ENCODE measurements at places on chromosomes 16 and 17.

DNA sequence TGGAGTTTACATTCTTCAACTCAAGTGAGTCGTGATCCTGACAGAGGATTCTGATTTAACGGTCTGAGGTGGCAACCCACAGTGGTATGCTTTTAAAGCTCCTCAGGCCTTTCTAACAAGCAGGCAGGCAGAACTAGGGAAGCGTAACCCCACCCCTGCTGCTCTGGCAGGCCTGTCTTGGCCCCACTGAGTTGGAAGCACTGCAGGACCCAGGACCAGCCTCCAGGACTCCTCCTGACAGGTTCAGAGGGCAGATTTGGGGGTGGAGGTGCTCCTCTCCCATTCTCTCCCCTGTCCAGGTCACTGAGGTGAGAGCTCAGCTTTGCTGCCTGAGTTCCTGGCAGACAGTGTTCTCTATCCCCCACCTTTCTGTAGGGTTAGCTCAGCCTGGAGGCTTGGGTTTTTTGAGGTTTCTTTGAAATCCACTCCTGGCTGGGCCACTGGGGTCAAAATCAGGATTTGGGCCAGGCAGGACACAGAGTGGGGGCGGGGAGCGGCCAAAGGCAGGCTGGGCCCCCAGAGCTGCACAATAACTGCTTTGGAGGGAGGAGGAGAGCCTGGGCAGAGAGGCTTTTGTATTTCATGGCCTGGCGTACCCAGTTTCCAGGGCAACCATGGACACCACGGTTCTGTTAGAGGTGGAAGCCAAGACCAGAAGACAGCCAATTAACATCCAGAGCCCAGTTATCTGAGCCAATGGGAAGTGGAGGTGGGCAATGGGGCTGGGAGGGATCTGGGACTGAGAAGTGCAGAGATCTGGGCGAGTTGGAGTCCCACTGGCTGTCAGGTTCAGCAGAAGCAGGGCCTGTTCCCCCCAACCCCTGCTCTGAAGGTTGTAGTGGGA, 9.5 kb downstream of the MRPL27 start:
- peak; percentile 43 for DNase-seq

- DNase-seq: no peak
Observed at GRCh38 chr17:57133486-57133885, 48.4 kb downstream of the AKAP1 start.

DNA sequence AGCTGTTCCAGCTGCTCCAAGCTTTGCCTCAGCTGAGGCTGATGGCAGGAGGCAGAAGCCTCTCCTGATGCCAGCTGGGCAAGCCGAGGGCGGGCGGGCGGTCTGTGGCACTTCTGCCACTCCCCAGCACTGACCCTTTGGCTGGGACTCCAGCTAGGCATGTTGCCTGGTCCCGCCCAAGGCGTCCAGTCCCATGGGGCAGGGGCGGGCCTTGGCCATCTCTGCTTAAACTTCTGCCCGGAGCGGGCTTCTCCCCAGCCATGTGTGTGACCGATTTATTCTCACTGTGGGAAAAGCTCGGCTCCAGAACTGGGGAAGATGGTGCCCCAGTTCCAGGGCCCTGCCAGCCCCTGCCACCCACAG, 349.1 kb downstream of the SEC14L1 start:
- DNase-seq: peak; percentile 87

DNA sequence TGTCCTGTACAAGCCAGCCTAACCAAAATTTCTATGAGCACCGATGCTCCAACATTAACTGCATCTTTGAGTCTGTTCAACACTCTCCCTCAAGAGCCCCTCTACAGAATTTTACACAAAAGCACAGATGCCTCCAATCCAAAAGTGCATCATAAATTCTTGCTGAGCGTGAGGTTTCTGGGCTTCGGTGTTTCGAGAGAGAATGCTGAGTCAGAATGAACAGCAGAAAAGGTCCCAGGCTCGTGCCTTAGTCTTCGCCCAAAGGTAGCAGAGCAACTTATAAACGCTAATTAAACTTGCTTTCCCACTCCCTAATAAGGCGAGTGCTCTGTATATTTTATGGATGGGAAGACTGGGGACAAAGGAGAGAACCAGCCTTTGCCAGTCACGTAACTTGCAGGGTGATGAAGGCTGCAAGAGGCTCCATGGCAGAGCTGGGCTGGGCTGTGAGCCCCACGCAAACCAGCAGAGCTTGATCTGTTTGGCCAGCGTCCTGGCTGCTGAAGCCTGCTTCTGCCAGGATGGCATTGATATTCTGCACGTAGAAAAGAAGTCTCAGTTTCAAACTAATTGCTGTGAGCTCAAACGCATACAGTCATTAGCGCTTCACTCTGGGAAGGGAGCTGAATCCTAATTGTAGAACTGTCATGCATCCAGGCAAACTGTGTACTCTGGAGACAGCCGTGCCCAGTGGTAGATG, 138.5 kb downstream of the DNAH9 start:
- DNase-seq: no peak

DNA sequence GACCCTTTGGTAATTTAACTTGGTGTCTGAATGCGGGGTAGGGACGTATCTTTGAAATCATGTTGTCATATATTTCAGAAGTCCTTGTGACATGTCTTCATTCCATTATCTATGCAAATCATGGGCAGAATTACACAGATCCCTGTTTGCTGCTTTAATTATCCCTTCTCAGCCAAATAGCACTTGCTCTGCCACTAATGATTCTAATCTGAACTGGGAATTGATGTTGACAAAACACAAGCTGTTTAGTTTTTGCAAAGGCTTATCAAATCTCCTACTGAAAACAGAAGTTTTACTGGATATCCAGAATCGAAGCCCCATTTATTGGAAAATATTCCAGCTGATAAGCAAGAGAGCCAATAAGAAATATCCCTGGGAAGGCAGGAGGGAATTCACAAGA, 205.9 kb upstream of the COX10 start:
- no peak for DNase-seq

DNA sequence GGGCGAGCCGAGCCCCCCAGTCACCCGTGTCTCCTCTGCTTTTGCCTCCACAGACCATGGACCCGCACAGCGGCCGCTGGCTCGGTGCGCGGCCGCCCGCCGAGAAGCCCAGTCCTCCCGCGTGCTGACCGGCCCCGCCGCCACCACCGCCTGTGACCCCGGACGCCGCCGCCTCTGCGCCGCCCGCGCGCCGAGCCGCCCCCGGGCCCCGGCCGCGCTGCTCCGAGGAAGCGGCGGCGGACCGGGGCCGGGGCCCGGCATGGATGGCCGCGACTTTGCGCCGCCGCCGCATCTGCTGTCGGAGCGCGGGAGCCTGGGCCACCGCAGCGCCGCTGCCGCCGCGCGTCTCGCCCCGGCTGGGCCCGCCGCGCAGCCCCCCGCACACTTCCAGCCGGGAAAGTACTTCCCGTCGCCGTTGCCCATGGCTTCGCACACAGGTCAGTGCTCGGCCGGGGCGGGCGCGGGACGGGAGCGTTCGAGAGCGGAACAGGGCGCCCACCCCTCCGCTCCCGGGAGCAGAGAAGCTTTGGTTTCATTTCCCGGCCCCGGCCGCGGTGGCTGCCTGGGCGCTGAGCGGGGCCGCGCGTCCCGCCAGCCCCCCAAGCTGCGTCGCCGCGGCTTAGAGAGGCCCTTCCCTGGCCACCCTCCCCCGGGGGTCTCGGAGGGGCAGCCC, 4.4 kb downstream of the BAHCC1 start:
- DNase-seq: peak; percentile 90

DNA sequence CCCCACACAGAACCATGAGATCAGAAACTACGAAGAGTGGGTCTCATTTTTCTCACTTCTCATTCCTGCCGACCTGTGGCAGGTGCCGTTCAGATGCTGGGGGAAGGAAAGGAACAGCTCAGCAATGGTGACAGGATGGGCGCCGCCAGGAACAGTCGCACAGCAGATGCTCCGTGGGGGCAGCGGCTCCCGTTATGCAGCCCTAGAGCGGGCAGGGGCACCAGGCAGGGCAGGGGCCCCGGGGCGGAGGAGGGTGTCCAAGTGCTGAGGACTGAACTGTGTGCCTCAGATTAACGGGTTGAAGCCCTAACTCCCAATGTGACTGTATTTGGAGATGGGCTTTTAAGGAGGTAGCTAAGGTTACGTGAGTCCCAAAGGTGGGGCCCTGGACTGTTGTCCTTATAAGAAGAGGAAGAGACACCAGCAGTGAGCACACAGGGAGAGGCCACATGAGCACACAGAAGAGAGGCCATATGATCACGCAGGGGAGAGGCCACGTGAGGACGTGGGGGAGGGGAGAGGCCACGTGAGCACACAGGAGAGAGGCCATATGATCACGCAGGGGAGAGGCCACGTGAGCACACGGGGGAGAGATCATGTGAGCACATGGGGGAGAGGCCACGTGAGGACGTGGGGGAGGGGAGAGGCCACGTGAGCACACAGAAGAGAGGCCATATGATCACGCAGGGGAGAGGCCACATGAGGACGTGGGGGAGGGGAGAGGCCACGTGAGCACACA, 95.7 kb upstream of the METRNL start:
- peak; percentile 68 for DNase-seq

DNA sequence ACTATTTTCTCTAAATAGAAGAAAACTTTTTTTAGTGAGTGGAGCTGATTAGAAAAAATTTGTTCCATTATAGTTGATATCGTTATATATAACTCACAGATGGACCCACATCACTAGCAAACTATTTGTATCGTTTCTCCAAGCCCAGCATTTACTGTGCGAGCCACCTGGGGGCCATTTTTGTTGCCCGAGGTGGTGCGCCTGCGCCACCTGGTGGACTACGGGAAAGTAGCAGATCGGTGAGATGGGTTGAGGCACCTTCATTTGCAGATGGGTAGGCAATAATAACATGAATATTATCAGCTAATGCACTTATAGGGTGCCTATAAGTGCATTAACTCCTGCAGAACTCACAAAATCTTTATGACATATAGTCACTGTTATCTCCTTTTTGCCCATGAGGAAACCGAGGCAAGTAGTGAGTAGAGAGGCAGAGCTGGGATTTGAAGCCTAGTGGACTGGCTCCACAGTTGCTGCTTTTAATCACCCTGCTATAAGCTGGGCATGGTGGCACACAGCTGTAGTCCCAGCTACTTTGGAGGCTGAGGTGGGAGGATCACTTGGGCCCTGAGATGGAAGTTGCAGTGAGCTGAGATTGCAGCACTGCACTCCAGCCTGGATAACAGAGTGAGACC, 23.2 kb upstream of the NTN1 start:
- peak; percentile 72 for DNase-seq

GRCh38 chr17:73972901-73973300, 230.6 kb upstream of the RPL38 start:
- DNase-seq: no peak

GRCh38 chr17:82678265-82678891, 20.1 kb downstream of the RAB40B start:
- DNase-seq: no peak

- no peak for DNase-seq
Observed at GRCh38 chr16:1293921-1294656, 15.3 kb upstream of the UBE2I start.

- DNase-seq: no peak
Observed at GRCh38 chr17:74318391-74318790, 7.6 kb upstream of the KIF19 start.

- peak; percentile 38 for DNase-seq
Observed at GRCh38 chr16:55643161-55643970, 12.4 kb upstream of the SLC6A2 start.

DNA sequence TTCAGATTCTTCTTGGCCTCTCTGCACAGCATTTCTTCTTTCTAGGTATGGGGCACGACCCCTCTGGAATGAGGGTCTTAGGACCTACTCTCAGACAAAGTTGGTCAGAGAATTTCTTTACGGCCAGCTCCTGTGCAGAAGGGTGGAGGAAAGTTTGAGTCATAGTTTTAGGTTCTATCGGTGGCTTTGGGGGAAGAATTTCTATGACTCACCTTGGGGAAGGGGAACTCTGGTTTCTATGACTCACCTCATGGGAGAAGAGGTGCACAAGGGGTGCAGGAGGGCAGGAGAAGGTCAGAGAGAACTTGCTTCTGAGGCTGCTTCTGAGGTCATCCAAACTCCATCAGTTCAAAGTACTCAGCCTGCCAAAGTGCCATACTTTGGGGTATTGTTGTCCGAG, 2.5 kb upstream of the ABCC12 start:
- DNase-seq: no peak

DNA sequence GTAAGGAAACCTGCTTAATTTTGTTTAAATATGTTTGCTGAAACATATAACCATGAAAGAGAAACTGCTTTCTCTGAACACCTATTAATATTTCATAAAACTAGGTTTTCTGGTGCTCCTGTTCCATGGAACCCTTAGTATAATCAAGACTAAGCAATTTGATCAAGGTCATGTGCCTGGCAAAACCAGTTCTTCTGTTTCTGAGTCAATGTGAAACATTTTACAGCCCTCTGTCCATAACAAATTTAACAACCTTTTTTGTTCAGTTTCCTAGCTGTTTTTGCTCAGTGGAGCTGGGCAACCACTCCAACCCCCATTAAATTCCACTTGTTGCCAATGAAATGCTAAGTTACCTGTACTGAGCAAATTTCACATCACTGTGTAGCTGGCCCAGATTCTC, 344.0 kb downstream of the CA10 start:
- no peak for DNase-seq

DNA sequence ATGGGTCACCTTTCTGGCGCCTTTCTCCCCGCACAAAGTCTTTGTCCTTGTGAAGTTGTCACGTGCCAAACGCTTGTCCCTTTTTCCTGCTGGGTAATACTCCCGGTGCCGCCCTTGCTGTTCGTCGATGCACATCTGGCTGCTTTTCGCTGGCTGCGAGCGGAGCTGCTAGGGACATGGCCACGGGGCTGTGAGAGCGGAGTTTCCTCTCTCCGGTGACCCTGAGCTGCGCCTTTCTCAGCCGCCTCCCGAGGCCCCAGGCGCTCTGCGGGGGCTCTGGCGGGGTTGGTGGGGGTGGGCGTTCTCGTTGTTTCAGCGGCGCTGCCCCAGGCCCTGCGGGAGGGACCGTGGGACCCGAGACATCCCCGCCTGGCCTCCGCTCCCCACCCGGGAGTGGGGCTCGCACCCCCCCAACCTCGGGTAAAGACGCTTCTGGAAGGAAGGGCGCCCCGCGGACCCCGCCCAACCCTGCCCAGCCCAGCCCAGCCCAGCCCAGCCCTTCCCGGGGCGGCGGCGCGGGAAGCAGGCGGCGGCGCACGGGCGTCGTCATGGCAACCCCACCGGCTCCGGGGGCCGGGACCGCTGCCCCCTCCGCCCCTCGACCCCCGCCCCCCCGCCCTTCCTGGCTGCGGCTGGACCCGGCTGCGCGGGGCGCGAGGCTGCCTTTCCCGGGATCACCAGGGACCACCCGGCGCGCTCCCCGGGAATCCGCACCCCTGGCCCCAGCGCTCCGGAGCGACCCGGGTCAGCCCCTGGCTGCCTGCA, 12.3 kb downstream of the CHMP6 start:
- DNase-seq: peak; percentile 81
